ENCODE measurements at places on chromosomes 2 and 18.

- peak; percentile 33 for DNase-seq
Observed at GRCh38 chr2:9992427-9993187, 41.1 kb downstream of the GRHL1 start.

DNA sequence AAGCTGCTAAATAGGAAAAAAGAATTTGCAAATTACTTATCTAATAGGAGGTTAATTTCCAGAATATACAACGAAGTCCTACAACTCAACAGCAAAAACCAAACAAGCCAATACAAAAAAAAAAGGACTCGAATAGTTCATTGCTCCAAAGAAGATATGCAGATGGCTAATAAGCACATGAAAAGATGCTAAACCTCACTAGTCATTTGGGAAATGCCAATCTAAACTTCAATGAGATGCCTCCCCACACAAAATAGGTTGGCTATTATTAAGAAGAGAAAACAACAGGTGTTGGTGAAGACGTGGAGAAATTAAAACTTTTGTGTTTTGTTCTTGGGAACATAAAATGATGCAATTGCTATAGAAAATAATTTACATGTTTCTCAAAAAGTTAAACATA lies 1634.4 kb upstream of the DDX18 start:
- DNase-seq: no peak

DNA sequence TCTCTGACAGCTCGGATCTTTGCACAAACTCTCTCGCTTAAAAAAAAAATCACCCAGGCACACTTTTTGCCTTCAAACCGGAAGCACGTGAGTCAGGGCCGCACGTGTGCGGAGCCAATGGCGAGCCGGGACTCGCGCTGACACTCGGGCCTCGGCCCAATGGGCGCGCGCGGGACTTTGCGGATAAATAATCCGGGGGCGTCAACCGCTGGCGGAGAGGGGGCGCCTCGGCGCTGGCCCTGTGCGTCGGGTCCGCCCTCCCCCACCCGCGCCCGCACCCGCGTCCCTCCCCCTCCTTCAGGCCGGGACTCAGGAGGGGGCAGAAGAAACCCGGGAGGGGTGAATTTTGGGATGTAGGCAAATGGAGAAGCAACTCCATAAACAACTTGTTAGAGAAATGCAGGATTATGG lies 319 bp upstream of the EN1 start:
- DNase-seq: no peak

GRCh38 chr2:128498086-128498485 lies 179.4 kb upstream of the HS6ST1 start:
- peak; percentile 54 for DNase-seq

DNA sequence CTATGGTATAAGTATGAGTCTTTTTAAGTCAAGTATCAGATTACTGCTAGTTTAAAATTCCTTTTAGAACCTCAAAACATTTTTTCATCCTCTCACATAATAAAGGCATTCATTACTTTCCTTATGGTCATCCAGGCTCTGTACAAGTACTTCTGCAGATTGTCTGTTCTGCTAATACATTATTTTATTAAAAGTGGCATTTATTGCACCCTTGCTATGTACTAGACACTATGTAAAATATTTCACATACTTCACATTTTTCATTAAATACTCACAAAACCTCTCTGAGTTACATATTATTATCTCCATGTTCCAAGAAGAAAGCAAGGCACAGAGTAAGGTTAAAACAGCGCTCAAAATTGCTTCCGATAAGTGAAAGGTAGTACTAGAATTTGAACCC lies 84.1 kb downstream of the RAPH1 start:
- DNase-seq: no peak

GRCh38 chr2:75870651-75871137 lies 160.0 kb upstream of the GCFC2 start:
- DNase-seq: no peak

- no peak for DNase-seq
Observed at GRCh38 chr2:18522484-18523146, 37.8 kb downstream of the RDH14 start.

DNA sequence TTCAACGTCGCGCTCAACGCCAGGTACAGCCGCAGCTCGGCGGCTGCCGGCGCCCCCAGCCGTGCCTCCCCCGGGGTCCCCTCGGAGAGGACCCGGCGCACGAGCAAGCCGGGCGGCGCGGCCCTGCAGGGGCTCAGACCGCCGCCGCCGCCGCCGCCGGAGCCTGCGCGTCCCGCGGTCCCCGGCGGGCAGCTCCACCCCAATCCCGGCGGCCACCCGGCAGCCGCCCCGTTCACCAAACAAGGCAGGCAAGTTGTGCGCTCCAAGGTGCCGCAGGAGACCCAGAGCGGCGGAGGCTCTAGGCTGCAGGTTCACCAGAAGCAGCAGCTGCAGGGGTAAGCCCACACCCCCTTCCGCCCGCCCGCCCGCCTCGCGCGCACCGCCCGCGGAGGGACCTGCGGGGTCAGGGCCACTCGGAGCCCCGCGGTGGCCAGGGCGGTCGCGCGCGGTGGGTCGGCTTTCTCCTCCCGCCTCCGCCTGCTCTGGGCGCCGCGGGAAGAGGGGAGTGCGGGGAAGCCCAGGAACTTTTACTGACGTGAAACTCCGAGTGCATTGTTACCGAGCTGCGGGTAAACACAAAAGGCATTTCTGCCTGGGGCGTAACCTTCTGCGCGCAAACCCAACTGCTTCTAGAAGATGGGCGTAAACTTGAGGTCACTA lies 861 bp downstream of the LTBP1 start:
- no peak for DNase-seq

GRCh38 chr2:74884118-74884762 lies 50.3 kb downstream of the HK2 start:
- no peak for DNase-seq

DNA sequence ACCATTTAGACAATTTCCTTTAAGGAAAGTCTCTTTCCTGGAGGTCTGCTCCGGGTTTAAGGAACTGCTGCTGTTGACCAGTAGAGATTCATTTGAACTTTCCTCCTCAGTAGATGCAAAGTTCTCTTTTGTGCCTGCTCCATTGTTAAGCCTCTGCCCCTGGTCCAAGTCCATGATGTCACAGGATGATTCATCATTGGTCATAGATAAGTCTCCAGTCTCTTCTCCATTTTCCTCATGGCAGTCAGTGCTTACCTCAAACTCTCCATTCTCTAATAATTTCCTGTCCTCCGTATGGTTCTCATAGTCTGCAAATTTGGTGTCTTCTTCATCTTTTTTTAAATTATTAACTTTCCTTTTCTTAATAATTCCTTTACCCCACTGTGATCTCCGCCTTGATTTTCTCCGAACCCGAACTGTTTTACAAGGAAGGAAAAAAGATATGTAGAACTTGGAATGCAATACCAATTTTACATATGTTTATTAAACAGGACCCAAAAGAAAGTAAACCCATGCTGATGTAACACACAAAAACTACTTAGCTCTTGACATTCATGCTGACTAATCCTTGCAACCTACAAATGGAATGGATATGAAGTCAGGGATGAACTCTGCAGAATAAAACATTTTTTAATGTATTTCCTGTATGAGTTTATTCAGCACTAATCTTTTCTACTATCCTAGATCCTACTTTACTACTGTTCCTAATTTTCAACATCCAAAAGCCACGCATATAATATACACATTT lies 169.1 kb downstream of the ATAD2B start:
- no peak for DNase-seq

GRCh38 chr2:168300460-168300859 lies 53.1 kb upstream of the STK39 start:
- no peak for DNase-seq

All from coronary artery (tissue), 2 donors.